Left hindlimb (tissue), 1 donor: ENCODE measurements at places on chromosomes 4 and X.

GRCh38 chrX:119516157-119516702 is 48.0 kb downstream of the SLC25A5 start:
- DNase-seq: peak; percentile 36

DNA sequence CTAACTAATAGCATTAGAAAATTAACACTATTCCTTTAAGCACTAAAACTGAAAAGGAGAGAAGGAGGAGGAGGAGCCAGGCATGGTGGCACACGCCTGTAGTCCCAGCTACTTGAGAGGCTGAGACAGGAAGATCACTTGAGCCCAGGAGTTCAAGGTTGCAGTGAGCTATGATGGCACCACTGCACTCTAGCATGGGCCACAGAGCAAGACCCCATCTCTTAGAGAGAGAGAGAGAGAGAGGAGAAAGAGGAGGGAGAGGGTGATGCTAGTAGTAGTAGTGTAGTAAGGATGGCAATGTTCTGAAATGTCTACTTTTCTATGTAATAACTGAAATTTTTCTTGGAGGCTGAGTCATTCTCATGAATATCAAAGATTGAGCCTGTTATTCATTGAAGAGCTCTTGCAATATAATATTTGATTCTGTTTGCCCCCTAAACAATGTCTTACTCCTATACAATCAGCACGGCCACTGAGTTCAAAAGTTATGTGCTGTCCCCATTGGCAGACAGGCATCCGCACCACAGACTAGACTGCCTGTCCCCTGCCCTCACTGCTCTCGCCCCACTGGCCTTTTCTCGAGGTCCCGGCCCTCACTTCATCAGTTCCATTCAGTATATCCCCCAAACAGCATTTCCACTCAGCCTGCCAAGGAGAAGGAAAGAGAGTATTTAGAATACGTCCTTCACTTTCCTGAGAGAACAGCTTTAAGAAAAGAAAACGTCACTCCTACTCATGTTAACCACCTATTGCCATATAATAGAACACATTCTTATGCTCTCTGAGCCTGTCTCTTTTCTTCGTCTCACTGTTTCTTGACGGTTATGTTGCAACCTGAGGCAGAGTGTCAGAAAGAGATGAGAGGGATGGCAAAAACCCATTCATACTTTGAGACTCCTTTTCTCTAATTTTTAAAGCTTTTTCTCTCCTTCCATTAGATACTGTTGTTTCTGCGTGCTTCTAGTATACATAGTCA is 238.1 kb downstream of the PALLD start:
- DNase-seq: peak; percentile 48

DNA sequence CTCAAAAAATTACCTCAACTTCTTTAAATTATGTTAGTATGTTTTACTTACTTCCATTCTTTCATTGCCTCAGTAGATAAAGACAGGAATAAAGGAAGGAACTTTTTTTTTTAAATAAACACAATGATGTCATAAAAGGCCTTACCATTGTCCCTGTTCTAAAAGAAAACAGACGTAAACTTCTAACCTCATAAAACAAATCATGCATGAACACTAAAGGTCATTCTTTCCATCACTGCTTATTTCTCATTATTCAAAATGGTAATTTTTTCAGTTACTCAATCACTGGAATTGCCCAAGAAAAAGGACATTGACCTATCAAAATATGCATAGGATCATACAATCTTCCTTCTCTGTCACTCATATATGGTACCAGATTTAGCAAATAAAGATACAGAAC is 32.2 kb upstream of the ARMCX2 start:
- no peak for DNase-seq

DNA sequence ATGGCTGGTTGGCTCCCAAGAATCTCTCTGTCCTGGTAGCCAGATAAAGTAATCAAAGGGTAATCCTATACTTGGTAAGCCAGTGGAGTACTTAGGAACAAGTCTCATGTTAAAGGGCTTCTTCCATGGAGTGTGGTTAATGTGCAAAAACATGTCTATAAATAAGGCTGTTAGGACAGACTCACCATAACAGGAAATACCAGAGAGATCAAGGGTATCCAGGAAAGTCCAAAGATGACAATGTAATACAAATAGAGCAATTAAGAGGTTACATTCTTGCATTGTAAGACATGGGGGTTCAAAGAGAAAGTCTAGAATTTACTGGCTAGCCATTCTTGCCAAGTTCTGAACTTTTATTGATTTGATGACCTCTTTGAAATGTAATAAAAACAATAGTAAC is 61.9 kb upstream of the ZCCHC13 start:
- DNase-seq: no peak

DNA sequence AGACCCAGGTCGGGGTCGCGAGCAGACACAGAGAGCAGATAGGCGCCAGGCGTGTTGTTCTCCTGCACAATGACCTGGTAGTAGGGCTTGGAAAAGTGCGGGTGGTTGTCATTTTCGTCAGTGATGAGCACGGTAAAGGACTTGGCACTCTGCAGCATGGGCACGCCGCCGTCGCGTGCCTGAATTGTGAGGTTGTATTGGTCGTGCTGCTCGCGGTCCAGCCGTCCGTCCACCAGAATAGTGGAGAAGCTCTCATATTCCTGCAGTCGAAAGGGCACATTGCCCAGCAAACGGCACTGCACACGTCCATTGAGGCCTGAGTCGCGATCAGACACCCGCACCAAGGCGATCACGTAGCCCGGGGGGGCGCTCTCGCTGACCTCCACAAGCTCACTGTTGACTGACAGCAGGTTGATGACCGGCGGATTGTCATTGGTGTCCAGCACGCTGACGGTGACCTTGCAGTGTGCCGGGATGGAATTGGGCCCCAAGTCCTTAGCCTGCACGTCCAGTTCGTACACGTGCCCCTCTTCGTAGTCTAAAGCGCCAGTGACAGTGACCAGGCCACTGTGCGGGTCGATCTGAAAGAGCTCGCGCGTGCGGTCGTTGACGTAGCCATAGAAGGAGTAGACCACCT is 2.8 kb downstream of the PCDH19 start:
- no peak for DNase-seq

GRCh38 chrX:110531873-110532580 is 173.4 kb downstream of the RTL9 start:
- peak; percentile 36 for DNase-seq

DNA sequence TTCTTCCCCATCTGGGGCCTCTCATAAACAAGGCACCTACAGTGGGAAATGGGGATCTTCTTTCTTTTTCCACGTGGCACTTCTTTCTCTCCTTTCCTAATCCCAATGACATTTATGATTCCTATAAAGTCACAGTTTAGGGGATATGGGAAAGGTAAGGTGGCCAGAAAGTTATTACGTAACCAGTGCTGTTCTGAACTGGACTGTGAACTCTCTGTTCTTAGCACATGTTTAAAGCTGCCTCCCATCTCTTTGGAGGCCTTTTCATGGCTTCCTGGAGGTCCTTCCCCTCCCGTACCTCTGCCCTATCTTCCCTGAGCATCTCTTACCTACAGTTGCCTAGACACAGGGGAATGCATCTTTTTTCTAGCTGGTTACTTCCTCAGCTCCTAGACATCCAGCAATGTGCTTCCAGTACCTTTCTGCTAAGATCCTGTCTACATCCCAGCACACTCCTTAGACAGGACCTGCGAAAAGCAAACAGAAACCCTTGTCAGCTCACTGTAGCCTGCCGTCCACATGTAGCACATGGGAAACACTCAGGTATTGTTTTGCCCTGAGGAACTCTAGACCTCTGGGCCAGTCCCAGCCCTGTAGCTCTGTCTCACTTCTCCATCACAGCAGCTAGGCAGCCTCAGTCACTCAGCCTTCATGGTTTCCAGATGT is 195.4 kb downstream of the NWD2 start:
- DNase-seq: no peak

DNA sequence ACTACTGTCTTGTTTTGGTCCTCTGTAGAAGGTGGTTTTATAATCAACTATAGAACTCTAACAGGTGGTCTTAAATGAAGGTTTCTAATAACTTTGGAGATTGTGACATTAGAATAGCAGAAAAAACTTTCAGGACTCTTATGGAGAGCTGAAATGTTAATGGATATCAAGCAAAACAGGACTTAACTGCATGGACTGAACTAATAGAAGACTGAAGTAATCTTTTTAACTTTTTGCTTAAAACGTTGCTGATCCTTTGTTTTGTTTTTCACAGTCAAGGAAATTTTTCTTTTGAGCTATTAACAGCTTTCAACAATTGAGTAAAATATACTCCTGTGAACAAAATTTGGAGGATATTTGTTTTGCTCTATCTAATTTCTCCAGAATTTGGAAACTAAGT is 17.2 kb downstream of the NXT2 start:
- no peak for DNase-seq

DNA sequence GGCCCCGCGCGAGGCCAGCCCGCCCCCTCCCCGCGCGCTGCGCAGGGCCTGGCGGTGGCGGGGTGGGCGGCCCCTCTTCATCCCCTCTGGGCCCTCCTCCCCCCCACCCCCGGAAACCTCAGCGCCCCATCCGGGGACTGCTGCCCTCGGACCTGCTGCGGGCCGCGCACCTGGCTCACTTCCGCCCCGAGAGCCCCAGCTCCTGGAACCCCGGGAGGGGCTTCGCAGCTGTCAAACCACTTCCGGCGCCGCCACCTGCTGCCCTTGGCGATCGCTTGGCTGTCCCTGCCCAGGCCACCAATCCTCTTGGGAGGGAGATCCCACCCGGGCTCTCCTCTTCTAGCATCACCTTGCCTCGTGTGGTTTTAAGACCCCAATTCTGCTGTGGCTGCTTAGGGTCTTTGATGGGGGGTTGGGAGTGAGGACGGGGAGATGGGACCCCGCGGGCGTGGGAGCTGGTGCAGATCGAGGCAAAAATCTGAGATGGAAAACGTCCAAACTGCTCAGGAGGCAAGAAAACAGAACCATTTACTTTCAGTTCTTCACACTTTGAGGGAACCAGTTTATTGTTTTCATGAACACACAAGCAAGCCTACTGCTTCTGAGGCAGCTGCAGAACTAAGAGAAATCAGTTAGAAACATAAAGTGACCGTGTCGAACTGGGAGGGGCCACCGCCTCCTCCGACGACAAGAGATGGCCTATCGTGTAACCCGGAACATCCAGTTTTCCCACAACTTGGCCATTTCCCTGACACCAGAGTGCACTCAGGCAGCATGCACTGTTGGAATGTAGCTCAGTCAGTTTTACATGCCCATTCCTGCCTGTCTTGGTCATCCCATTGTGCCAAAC is 754 bp downstream of the MTMR1 start:
- peak; percentile 55 for DNase-seq

- no peak for DNase-seq
Observed at GRCh38 chrX:131802836-131803626, 220.1 kb upstream of the STK26 start.

DNA sequence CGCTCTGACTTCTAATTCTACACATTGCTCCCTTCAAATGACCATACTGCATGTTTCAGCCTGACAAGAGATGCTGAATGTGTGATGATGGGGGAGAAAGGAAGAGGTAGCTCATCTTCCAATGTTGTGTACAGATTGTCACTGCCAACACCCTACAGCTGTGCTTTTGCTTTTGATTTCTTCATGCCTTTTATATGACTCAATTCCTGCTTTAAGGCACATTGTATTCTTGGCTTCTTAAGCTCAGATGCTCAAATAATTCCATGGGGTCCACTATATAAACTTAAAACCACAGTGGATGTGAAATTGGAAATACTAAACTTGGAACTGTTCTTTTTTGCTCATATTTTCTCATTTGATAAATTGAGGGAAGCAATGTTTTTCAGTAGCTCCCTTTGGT is 183.2 kb upstream of the WDFY3 start:
- peak; percentile 42 for DNase-seq

DNA sequence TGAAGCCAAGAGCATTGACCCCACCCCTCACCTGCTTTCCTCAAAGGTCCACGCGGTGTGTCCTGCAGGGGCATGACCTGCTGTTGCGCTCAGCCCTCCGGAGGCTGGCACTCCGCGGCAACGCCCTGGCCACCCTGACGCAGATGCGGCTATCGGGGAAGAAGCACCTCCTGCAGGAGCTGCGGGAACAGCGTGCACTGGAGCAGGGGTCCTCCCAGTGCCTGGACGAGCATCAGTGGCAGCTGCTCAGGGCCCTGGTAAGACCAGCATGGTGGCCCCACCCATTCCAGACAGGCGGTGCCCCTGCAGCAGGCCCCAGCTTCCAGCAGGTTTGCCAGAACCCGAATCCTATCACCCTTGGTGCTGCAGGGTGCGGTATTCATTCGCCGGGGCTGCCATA is 86.0 kb downstream of the EVC start:
- no peak for DNase-seq

GRCh38 chr4:143337600-143338287 is 1.1 kb downstream of the GAB1 start:
- DNase-seq: peak; percentile 84

- no peak for DNase-seq
Observed at GRCh38 chr4:14178421-14178820, 550.9 kb upstream of the BOD1L1 start.

DNA sequence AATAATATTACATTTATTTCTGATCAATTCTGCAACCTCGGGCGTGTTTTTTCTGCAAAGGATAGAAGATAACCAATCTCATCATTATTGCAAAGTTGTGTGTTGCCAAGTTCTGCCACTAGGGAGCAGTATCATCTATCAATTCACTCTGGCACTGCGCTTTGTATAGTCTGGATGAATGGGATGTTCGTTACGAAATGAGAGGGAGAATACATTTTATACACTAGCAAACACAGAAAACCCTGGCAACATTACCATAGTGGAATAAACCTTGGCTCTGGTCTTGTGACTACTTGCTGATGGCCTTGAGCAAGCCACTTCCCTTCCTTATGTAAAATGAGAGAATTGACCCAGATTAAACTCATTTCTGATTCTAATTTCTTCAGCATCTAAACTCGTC is 97.5 kb upstream of the ZNF518B start:
- DNase-seq: no peak

GRCh38 chr4:40573593-40574311 is 55.9 kb downstream of the RBM47 start:
- DNase-seq: no peak

DNA sequence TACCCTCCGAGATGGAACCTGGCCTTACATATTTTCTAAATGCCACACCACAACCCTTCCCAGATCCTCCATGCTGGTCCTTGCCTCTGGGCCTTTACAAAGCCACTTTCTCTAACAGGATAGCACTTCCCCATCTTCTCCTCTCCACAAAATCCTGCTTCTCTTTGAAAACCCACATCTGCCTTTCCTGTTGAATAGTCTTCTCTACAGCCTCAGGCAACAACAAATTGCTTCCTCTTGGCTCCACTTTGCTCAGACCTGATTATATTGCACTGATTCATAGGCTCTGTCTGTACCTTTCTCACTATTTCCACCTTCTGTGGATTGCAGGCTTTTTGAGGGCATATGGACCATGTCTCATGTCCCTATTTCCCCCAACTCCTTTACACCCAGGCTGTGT is 203.7 kb upstream of the MBNL3 start:
- no peak for DNase-seq

DNA sequence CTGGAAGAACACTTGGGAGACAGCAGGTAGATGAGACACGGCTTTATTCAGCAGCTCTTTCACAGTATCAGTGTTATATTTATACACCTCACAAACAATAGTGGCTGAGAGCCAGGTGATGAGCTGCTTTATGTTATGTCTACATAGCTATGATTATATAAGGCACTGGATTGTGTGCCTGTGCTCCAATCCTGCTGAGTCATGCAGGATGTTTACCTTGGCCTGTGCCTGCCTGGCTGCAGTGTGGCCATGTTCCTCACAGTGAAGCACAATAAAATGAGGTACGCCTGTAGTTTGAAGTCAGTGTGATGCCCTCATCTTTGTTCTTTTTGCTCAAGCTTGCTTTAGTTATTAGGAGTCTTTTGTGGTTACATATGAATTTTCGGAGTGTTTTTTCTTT is 31.3 kb downstream of the CXCL13 start:
- DNase-seq: no peak

- no peak for DNase-seq
Observed at GRCh38 chrX:4935401-4935800, 1222.0 kb upstream of the PRKX start.

- no peak for DNase-seq
Observed at GRCh38 chr4:146511381-146511780, 10.4 kb downstream of the SLC10A7 start.
